KBM-7 (cell line): ENCODE measurements at places on chromosomes 6 and 20.

- DNase-seq, result no peak
Measured at GRCh38 chr6:69340196-69340595, 456.6 kb downstream of the LMBRD1 start.

GRCh38 chr20:40744818-40745175 lies 55.8 kb upstream of the MAFB start:
- DNase-seq, result no peak

GRCh38 chr6:163354085-163354484 lies 60.4 kb upstream of the QKI start:
- DNase-seq, result no peak

GRCh38 chr20:35134880-35135279 lies 12.3 kb downstream of the EDEM2 start:
- DNase-seq, result no peak

GRCh38 chr6:108877046-108877751 lies 29.0 kb downstream of the ARMC2 start:
- DNase-seq, result no peak

DNA sequence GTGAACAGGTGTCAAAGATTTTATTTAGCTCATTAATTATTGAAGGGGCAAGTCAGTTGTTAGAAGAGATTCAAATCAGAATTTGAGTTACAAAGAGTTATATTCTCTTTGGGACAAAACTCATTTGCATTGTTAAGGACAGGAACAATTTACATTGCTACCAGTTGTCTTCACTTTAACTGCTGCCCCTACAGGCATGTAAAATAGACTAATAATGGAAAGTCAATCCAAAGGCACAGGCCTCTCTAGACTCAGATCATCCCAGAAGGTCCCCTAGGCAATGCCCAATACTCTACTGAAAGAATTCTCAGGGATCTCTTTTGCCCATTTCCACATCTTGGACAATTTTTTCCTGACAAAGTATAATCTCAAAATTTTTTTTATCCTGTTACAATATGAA lies 95.7 kb downstream of the SCP2D1 start:
- DNase-seq, result no peak

GRCh38 chr20:47306755-47307370 lies 49.6 kb downstream of the ZMYND8 start:
- DNase-seq, result no peak

DNA sequence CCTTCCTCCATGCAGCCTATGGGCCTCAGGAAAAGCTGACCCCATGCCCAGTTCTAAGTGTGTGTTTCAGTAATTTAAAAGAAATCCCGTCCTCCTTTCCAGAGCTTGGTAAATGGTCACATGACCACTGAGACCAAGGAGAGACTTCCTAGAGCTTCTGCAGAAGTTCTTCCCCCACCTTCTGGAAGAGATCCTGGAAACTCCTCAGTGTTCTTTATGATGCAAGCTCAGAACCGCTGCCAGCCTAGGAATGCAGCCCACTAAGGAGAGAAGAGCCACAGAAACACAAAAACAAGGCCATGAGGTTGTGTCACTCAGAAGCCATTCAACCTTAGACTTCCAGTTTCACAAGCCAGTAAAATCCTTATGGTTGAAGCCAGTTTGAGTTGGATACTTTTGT lies 348.4 kb downstream of the TPBG start:
- DNase-seq, result no peak
